ENCODE measurements at places on chromosomes 3 and 15.
A peak's percentile ranks its signal among the peaks of the same experiment; 100 is the strongest.

DNA sequence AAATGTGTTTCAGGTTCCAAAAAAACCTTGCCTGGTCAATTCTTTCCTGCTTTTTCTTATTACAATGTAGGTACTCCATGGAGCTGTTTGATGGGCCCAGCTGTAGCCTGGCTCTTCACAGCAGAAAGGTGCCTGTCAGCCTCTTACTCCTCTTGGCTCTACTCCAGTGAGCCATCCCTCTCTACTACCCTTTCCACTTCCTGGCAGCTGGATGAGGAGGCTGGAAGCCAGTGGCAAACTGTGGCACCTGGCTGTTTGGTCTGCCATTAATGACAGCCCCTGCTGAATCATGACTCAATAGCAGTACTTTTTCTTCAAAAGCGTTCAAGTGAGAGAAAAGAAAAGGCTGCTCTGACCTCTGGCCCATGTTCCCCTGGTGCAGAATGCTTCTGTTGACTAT lies 618.1 kb downstream of the PYDC2 start:
- no peak for ATAC-seq
- no peak overlapping the region for H3K4me3 ChIP-seq
- H3K27ac ChIP-seq, result no peak overlapping the region
- no peaks in the 10 kb centered on the region for H3K36me3 ChIP-seq
- H3K4me1 ChIP-seq, result peaks cover 13% of the 10 kb centered on the region

GRCh38 chr15:98955961-98956723 lies 51.5 kb downstream of the PGPEP1L start:
- H3K4me3 ChIP-seq, result no peak overlapping the region
- no peak overlapping the region for H3K27ac ChIP-seq
- no peak for ATAC-seq
- no peaks in the 10 kb centered on the region for H3K27me3 ChIP-seq
- peaks cover 47% of the 10 kb centered on the region for H3K36me3 ChIP-seq

GRCh38 chr3:58352626-58353025 lies 19.9 kb downstream of the PXK start:
- H3K27ac ChIP-seq, result peak overlapping the region; percentile 87
- no peaks in the 10 kb centered on the region for H3K27me3 ChIP-seq
- peak overlapping the region; percentile 80 for H3K4me3 ChIP-seq
- peaks cover 6% of the 10 kb centered on the region for H3K36me3 ChIP-seq
- peaks cover 97% of the 10 kb centered on the region for H3K4me1 ChIP-seq

DNA sequence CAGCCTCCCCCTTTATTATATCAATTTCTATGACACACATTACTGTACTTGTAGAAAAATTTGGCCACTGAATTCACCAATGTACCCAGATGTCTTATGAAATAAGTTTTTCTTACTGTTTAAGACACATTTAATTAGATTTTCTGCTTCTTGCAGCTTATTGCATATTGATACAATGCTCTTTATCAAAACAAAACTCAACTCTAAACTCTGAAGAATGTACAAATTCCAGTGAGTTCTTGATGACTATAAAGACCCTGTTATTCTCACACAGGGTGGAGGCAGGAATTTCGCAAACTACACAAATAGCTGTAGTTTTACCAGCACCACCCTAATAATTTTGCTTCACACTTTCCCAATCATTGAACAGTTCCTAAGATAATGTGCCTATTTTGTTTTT lies 22.0 kb downstream of the CMTM6 start:
- H3K27ac ChIP-seq, result no peak overlapping the region
- peaks cover 65% of the 10 kb centered on the region for H3K4me1 ChIP-seq
- H3K36me3 ChIP-seq, result peaks cover 82% of the 10 kb centered on the region
- no peak for ATAC-seq
- no peak overlapping the region for H3K4me3 ChIP-seq

- no peak overlapping the region for H3K27ac ChIP-seq
- no peaks in the 10 kb centered on the region for H3K36me3 ChIP-seq
- no peaks in the 10 kb centered on the region for H3K27me3 ChIP-seq
- ATAC-seq, result no peak
- no peaks in the 10 kb centered on the region for H3K4me1 ChIP-seq
These were observed 4.1 kb downstream of the PLA2G4F start for GRCh38 chr15:42152196-42152920.

GRCh38 chr15:95556866-95557225 lies 773.7 kb upstream of the NR2F2 start:
- H3K27ac ChIP-seq, result no peak overlapping the region
- H3K36me3 ChIP-seq, result no peaks in the 10 kb centered on the region
- ATAC-seq, result no peak
- no peak overlapping the region for H3K4me3 ChIP-seq
- no peaks in the 10 kb centered on the region for H3K27me3 ChIP-seq

- no peak for ATAC-seq
- H3K36me3 ChIP-seq, result no peaks in the 10 kb centered on the region
- no peak overlapping the region for H3K4me3 ChIP-seq
- no peaks in the 10 kb centered on the region for H3K4me1 ChIP-seq
These were observed 207.2 kb downstream of the RYR3 start for GRCh38 chr15:33517944-33518343.

- no peak overlapping the region for H3K4me3 ChIP-seq
- ATAC-seq, result no peak
- H3K27ac ChIP-seq, result no peak overlapping the region
- no peaks in the 10 kb centered on the region for H3K4me1 ChIP-seq
These were observed 330.3 kb upstream of the GOLIM4 start for GRCh38 chr3:168425936-168426595.

GRCh38 chr3:154126651-154127050 lies 5.5 kb downstream of the ARHGEF26 start:
- H3K4me1 ChIP-seq, result peaks cover 11% of the 10 kb centered on the region
- no peak for ATAC-seq
- H3K36me3 ChIP-seq, result no peaks in the 10 kb centered on the region
- no peak overlapping the region for H3K27ac ChIP-seq

- H3K4me3 ChIP-seq, result no peak overlapping the region
- no peaks in the 10 kb centered on the region for H3K36me3 ChIP-seq
- no peak for ATAC-seq
- H3K27ac ChIP-seq, result no peak overlapping the region
These were observed 174.9 kb upstream of the SNTN start for GRCh38 chr3:63477494-63478129.

DNA sequence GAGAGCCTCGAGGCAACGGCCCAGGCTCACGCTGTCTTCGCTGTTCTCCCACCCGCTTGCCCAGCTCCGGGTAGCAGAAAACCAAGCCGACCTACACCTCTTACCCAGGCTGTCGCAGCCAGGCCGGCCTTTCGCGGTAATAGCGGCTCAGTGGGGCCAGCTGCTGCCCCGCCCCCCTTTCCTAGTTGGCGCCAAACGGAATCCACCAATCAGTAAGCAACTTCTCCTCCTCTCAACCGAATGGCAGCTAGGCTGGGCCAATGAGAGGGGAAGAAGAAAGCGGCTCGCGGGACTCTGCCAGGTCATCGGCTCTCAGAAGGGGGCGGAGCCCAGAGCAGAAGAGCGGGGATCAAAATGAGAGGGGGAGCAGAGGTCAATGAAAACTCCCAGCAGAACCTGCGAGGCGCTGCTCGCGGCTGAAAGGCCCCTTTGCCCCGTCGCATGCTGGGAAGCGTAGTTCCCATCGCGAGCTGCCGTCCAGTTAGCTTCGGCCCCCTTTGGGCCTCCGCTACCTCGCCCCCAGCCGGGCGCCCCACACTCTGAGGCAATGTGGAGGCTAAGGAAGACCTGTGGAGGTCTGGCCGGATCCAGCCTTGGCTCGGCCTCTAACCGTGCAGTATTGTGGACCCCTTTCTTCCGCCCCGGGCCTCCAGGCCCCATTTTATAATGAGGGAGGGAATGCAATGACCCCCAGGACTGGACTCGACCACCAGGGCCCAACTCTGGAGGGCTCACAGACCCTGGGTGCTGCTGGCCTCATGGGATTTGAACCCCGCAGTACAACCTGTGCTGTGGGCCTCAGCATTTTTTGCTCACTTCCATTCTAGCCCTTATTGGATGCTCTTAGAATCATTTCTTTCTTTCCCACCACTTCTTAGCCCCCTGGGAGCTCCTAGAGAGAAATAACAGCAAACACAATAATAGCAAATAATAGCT lies at the start of gene CDC25A:
Gene CDC25A, minus strand, starts transcription at position 152 of the 936 bp plus-strand sequence. CDS start 470 bp downstream, outside the sequence.
- H3K27me3 ChIP-seq, result peaks cover 16% of the 10 kb centered on the region
- peaks cover 10% of the 10 kb centered on the region for H3K36me3 ChIP-seq
- H3K4me1 ChIP-seq, result peaks cover 11% of the 10 kb centered on the region
- peak; percentile 100 for ATAC-seq
- H3K4me3 ChIP-seq, result peak within 1 kb of the TSS; percentile 95

DNA sequence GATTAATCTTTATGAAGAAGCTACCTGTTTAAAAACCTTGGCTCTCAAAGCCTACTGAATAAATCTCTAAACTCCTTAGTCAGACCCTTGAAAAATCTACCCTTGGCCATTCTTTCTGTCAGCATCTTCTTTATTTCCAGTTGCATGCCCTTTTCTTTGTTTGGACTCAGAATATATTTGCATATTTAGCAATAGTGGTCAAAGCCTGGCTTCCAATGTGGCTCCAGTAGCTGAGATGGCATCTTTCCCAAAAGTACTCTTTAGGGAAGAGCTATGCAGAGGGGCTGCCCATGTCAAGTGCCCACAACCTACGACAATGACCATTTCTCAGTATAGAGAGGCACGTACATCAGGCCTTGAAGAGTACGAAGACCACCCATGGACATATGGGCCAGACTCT lies 47.2 kb downstream of the TLNRD1 start:
- ATAC-seq, result no peak
- H3K4me3 ChIP-seq, result no peak overlapping the region
- no peaks in the 10 kb centered on the region for H3K27me3 ChIP-seq

GRCh38 chr3:123285479-123285878 lies 83.7 kb downstream of the SEC22A start:
- no peak overlapping the region for H3K4me3 ChIP-seq
- no peaks in the 10 kb centered on the region for H3K4me1 ChIP-seq
- ATAC-seq, result no peak
- no peaks in the 10 kb centered on the region for H3K36me3 ChIP-seq
- no peak overlapping the region for H3K27ac ChIP-seq

DNA sequence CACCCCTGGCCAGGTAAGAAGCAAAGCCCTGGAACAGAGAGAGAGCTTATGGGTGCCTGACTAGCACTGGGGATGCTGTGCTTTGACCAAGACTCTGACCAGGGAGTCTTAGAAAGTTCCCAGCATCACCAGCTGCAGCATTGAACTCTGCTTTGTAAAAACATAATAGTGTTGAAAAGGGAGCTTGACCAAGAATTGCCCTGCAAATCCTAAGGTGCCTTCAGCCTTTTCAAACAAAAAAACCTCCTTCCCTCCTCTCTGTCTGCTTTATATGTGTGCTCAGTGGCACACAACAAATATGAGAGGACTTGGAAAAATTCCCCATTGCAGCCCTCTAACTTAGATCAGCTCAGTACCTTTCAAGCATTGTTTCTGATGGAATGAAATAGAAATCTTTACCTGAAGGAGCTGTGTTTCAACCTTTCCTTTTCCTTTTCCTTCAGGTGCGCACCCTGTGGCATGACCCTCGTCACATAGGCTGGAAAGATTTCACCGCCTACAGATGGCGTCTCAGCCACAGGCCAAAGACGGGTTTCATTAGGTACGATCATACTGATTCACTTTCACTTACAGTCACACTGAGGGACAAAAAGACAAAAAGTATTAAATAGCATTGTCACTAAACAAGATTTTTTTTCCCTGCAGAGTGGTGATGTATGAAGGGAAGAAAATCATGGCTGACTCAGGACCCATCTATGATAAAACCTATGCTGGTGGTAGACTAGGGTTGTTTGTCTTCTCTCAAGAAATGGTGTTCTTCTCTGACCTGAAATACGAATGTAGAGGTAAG lies 13.0 kb downstream of the THBS1 start:
- no peak overlapping the region for H3K4me3 ChIP-seq
- no peaks in the 10 kb centered on the region for H3K27me3 ChIP-seq
- H3K27ac ChIP-seq, result no peak overlapping the region
- no peaks in the 10 kb centered on the region for H3K36me3 ChIP-seq
- ATAC-seq, result no peak

GRCh38 chr3:16496408-16497222 lies 16.9 kb downstream of the RFTN1 start:
- peaks cover 77% of the 10 kb centered on the region for H3K36me3 ChIP-seq
- no peaks in the 10 kb centered on the region for H3K27me3 ChIP-seq
- peak overlapping the region; percentile 42 for H3K27ac ChIP-seq
- H3K4me1 ChIP-seq, result peaks cover 57% of the 10 kb centered on the region

- no peak for ATAC-seq
- no peaks in the 10 kb centered on the region for H3K27me3 ChIP-seq
- peaks cover 5% of the 10 kb centered on the region for H3K36me3 ChIP-seq
- H3K27ac ChIP-seq, result no peak overlapping the region
- H3K4me1 ChIP-seq, result no peaks in the 10 kb centered on the region
These were observed 130.6 kb downstream of the CTNNB1 start for GRCh38 chr3:41329881-41330280.

GRCh38 chr15:40593588-40594428 lies at the start of gene KNL1:
TSS of gene KNL1 (plus strand) at chr15:40594249. CDS start at chr15:40602932, 8,683 bp downstream.
- H3K4me3 ChIP-seq, result peak within 1 kb of the TSS; percentile 94
- ATAC-seq, result peak; percentile 92
- H3K4me1 ChIP-seq, result peaks cover 28% of the 10 kb centered on the region
- peak within 1 kb of the TSS; percentile 97 for H3K27ac ChIP-seq
- H3K36me3 ChIP-seq, result no peaks in the 10 kb centered on the region

DNA sequence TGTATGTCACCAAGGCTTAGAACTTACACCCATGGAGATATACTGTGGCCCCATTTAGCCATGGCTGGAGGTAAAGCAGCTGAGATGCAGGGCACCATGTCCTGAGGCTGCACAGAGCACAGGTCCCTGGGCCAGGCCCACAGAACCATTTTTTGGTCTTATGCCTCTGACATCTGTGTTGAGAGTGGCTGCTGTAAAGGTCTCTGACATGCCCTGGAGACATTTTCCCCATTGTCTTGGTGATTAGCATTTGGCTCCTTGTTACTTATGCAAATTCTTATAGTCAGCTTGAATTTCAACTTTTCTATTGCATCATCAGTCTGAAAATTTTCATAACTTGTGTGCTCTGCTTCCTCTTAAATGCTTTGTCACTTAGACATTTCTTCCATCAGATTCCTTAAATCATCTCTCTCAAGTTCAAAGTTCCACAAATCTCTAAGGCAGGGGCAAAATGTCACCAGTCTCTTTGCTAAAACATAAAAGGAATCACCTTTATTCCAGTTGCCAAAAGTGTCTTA lies 701.3 kb downstream of the EPHA3 start:
- no peak overlapping the region for H3K27ac ChIP-seq
- H3K4me3 ChIP-seq, result no peak overlapping the region
- H3K27me3 ChIP-seq, result no peaks in the 10 kb centered on the region
- H3K4me1 ChIP-seq, result no peaks in the 10 kb centered on the region
- no peak for ATAC-seq

- H3K27ac ChIP-seq, result no peak overlapping the region
- H3K4me3 ChIP-seq, result no peak overlapping the region
- H3K36me3 ChIP-seq, result no peaks in the 10 kb centered on the region
- H3K4me1 ChIP-seq, result peaks cover 6% of the 10 kb centered on the region
- peaks cover 36% of the 10 kb centered on the region for H3K27me3 ChIP-seq
These were observed 64.1 kb upstream of the KLHL25 start for GRCh38 chr15:85858586-85859375.
